ENCODE measurements at places on chromosomes 4 and X. TPM values are rescaled to one million over a fixed set of nuclear protein-coding genes. Genes with fewer than 3 reads are reported as not detected.

Gene TSPYL2
- 6.2 TPM for total RNA-seq

Gene SERPINA7
- not detected for total RNA-seq

Gene CYLC1
- total RNA-seq, result not detected

Gene UNC5C
- 4.2 TPM for total RNA-seq

Gene CXCL1
- 8.4 TPM for total RNA-seq

Gene LINC00632
- total RNA-seq, result 12.1 TPM

DNA sequence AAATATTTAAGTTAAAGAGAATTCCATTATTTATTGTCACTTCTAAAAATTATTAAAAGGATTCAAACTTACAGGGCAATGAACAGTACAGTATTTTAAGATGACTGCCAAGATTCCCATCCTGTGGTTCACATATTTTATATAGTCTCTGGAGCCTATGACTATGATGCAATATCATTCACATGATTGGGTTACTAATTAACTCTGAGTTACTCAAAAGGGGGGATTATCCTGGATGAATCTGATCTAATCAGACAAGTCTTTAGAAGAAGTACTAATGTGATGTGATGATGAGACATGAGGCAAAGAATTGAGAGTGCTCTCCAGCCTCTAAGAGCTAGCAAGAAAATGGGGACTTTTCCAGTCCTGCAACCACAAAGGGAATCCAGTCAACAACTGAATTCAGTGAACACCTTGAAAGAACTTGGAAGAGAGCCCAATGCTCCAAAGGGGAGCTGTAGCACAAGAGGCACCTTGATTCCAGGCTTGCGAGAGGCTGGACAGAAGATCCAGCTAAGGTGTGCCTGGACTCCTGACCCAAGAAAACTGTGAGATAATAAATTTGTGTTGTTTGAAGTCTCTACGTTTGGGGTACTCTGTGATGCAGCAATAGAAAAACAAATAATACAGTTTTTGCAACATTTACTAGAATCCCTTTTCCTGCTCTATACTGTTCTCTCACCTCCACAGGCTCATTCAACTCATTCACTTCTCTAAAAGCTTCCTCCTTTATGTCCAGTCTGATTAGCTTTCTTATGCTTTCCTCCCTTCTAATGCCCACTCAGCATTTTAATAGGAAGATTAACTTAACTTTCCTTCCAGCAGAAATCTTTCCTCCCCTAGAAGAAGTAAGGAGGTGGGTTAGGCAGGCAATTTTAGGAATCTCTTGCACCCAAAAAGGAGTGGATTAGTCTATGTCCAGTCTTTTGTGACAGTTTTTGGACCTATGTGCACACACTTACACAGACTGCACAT is 133.8 kb upstream of the LCORL start:
- no peak for DNase-seq

- no peak for DNase-seq
These were observed 93.3 kb downstream of the NEUROG2 start for GRCh38 chr4:112422644-112423043.

GRCh38 chr4:127469959-127470809 is 162.6 kb upstream of the INTU start:
- DNase-seq, result no peak

- no peak for DNase-seq
These were observed at the start of gene KLKB1 for GRCh38 chr4:186227221-186227620. Gene KLKB1, plus strand, starts transcription at chr4:186227507. Its CDS starts 689 bp downstream, at chr4:186228196.
